ENCODE measurements at places on chromosomes 5 and 9.

- no peak for DNase-seq
These were observed 55.9 kb upstream of the IL17B start for GRCh38 chr5:149435015-149435376.

GRCh38 chr9:29129763-29130162, 1556.5 kb upstream of the C9orf72 start:
- no peak for DNase-seq

DNA sequence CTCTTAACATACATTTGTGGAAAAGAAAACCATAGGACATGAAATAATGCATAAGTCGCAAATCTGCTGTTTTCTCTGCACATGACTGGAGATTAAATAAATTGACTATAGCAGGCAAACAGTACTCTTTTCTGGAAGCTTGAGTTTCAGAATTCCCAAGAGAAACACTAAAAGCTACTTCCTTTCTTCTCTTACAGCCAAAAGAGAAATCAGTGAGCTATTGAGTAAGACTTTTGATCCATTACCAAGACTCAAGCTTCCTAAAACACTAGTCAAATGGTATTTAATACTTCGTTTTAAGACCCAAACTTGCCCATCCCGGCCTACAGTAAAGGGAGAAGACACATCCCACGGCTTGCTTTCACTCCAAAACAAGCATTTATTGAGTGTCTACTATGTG, 335.8 kb upstream of the PUM3 start:
- no peak for DNase-seq

DNA sequence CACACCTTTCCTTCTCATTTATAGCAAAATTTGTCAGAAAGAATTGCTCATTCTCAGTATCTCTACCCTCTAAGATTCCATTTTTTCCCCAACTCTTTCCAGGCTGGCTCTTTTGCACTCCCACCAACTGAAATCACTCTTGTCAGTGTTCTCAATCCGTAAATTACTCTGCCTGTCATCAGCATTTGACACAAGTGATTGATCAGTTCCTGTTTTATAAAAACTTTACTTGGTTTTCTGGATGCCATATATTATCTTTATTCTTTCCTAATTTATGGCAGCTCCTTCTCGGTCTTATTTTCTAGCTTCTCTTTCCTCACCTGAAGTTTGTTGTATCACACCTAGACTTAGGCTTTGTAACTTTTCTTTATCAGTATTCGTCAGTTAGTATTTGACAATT, 16.4 kb downstream of the DENND4C start:
- DNase-seq, result no peak

DNA sequence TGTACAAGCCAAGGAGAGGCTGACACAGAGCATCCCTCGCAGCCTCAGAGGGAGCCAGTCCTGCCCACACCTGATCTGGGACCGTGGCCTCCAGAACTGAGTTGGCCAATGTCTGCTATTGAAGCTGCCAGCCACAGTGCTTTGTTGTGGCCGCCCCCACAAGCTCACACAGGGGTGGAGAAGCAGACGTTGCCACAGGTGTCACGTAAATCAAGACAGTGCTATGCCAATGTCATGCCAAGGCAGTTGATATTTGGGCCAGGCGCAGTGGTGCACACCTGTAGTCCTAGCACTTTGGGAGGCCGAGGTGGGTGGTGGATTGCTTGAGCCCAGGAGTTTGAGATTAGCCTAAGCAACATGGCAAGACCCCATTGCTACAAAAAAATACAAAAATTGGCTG, 17.3 kb upstream of the TERT start:
- no peak for DNase-seq

GRCh38 chr5:53071738-53072137, 37.8 kb downstream of the MOCS2 start:
- no peak for DNase-seq

DNA sequence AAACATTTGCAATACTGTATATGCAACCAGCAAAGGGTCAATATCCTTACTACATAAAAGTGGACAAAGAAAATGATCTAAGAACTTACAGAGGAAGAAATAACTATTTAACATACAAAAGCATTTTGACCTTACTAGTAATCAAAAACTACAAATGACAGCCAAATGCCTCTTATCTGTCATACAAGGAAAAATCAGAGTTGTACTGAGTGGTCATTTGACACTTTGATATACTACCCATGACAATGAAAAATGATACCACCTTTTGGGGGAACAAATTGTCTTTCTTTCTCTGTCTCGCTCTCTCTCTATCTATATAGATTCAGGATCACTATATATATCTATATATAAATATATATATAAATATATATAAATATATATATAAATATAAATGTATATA, 50.4 kb upstream of the ZSWIM6 start:
- DNase-seq, result no peak

- DNase-seq, result no peak
These were observed 11.0 kb upstream of the IFNA1 start for GRCh38 chr9:21429191-21429590.

DNA sequence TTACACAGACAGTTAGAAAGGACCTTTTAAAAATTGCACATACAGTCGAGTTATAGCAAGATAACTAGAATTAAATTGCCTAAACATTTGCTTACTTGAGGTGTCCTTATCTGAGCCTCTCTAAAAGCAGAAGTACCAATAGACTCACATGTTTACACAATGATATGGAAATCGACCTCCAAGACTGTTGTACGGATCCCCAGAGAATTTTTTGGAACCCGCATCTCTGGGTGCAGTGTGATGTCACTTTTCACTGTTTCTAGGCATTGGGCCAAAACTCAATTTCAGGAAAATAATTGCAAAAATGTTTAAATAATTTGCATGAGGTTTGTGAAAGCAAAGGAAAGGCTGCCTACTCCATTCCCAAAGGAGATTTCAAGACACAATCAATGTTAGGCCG, 63.1 kb upstream of the ATG10 start:
- no peak for DNase-seq

GRCh38 chr9:128325629-128326028, 3.0 kb downstream of the COQ4 start:
- DNase-seq, result no peak

GRCh38 chr5:127612441-127613141, 36.3 kb upstream of the CTXN3 start:
- DNase-seq, result no peak

DNA sequence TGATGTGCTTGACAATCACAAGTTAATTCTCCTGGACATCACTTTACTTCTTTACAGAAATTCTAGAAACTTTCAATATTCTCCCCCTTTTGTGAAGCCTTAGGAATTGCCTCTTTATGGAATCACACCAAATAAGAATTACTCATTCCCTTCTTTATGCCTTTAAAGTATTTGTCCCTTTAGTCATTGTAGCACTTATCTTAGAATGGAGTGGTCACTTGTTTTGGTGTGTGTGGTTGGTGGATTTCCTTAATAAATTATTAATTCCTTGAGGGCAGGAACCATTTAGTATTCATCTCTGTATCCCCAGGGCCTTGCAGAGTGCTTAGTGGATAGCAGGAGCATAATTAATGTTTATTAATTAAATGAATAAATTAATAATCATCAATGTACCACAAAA, 307.0 kb downstream of the ARRDC3 start:
- no peak for DNase-seq

GRCh38 chr5:93572101-93572607, 8.9 kb downstream of the NR2F1-AS1 start:
- DNase-seq, result no peak

- DNase-seq, result no peak
These were observed 2.2 kb upstream of the GDNF start for GRCh38 chr5:37842048-37842447.

DNA sequence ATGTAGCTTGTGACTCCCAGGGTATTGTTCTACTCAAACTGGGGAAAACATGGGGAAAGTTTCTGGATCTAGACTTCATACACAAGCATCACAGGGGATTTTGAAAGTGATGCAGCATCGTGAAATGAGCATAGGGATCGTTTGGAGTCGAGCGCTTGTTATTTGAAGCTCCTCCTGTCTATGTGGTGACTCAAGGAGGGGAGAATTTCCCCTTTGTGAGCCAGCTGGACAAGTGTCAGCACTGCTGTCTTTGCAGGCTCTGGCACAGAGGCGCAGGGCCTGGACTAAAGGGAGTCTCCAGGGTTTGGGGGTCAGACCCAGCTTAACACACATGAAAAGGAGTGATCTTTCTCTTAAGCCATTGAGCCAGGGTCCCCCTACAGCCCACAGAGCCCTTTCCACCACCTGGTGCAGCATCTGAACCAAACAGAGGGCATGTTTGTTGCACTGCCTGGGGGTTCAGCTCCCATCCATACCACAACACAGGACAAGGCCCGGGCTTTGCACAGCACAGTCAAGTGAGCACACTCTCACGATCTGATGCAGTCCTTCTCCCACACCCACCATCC, 51.0 kb downstream of the IRF1 start:
- no peak for DNase-seq

DNA sequence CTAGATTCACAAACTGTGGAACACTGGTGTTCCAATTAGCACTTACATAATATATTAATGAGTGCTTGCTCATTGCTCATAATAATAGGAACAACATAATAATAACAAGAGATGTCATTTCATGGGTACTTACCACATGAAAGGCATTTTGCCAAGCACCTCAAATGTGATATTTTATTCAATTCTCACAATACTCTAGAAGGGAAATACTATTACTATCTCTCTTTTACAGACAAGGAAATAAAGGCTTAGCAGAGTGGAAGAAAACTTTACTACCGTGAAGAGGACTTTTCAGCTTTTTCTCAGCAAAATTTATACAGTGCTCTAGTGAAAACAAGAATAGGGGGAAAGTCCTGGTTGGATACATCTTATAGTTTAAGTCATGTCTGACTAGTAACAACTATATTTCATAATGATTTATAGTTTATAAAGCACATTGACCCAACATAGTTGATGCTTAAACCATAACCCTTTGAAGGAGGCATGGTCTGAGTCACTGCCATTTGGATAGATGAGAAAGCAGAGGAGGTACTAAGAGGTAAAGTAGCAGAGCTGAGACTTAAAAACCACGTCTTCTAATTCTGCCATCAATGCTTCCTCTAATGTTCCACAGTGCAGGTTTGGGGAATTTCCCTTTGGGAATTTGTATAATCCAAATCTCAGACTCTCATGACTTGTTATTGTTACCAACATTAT, 124.7 kb downstream of the CEP120 start:
- DNase-seq, result no peak

DNA sequence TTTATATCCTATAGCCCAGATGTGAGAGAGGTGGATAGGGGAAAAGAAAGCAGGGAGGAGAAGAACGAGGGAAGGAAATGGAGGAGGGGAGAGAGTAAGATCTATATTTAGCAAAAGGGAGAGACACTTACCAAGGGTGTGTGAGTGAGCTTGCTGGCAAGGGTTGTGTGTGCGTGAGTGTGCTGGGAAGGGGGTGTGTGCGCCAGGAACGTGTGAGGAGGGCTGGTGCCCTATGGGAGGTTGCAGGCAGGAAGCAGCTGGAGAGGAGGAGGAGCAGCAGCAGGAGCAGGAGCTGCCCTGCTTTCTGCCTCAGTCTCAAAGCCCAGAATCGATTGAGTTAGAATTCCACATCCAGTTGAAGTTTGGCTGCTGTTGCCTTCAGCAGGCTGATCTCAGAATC, 148.3 kb upstream of the RUSC2 start:
- no peak for DNase-seq

DNA sequence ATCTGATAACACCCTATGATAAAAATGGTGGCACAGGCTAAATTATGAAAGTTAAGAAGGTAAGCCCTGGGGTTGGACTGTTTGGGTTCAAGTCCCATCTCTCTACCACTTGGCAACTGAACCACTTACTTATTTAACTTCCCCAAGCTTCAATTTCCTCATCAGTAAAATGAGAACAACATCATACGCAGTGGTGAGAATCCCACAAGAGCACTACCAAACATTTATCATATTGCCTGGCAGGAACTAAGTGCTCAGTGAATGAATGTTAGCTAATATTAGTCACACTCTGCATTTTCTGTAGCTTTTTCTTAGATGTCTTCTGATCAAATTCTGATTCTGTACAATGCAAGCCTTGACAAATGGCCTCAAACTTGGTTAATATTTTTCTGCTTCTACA, 306.7 kb downstream of the EBF1 start:
- DNase-seq, result no peak

DNA sequence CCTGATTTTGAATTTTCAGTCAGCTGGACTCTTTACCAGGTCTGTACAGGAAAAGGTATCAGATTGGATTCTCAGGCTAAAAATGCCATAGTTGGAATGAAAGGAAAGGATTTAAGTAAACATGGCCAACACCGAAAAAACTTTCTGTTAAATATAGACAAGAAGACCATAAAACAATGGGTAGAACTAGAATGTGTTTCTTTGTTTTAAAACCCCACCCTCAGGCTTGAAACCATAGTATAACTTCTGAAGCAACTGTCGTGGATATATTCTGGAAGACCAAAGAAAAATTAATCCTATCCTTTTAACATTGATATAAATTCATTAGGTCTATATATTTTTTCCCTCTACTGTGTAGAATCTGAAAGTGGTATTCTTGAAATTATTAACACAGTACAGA, 118.6 kb upstream of the HAPLN1 start:
- DNase-seq, result no peak

- DNase-seq, result no peak
These were observed 98.2 kb downstream of the CETN3 start for GRCh38 chr5:90311401-90311800.

DNA sequence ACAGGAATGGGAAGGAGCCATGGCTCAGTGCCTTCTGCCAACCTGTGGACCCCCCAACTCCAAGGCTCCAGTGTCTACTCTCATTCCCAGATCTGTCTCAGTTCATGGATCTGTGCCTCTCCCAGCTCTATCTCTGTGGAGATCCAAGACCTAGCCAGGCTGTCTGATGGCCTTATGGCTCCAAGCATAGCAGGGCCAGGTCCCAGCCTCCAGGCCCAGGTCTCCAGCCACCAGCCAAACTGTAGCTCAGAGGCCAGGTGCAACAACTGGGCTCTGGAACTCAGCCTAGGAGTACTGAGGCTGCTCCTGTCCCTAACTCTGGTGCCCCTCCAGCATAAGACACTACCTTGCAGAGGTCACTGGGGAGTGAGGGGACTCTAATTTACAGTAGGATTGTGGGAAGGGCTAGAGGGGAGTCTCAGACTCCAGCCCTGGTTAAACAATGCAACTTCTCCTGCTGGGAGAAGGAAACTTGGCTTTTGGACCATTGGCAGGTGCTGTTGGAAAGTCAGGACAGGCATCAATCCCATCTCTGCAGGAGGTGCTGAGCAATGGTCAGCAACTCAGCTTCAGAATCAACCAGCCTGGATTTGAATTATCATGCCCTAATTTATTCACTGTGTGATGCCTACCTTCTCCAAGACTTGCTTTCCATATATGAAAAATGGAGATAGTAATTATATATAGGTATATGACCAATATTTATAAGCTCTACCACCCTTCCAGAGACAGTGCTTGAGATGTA, 63.0 kb downstream of the PCDH1 start:
- DNase-seq, result no peak

- DNase-seq, result no peak
These were observed 80.3 kb downstream of the EPB41L4A start for GRCh38 chr5:112338681-112339337.

GRCh38 chr9:110175275-110175968, 32.5 kb downstream of the C9orf152 start:
- no peak for DNase-seq

Data from NCI-H460 (cell line).